ENCODE measurements at places on chromosomes 12 and 14. TPM values are rescaled to one million over a fixed set of nuclear protein-coding genes. Genes with fewer than 3 reads are reported as not detected.

ANAPC7 gene
- 45.0 TPM for total RNA-seq

PTPRB gene
- 19.1 TPM for total RNA-seq

PPP1R1A gene
- total RNA-seq, result not detected

REC8 gene
- total RNA-seq, result 0.12 TPM

SLC2A14 gene
- not detected for total RNA-seq

KRT77 gene
- total RNA-seq, result not detected

RITA1 gene
- total RNA-seq, result 11.8 TPM

B4GALNT1 gene
- total RNA-seq, result 1.3 TPM

HOXC10 gene
- total RNA-seq, result not detected

ANKRD33 gene
- total RNA-seq, result not detected

FOXM1 gene
- total RNA-seq, result 3.8 TPM

TUNAR gene
- total RNA-seq, result not detected

PSMA6 gene
- total RNA-seq, result 202 TPM

ORAI1 gene
- total RNA-seq, result 4.1 TPM

RNF31 gene
- total RNA-seq, result 24.9 TPM

DLST gene
- total RNA-seq, result 31.5 TPM

DHRS2 gene
- 0.08 TPM for total RNA-seq

SLCO1B1 gene
- total RNA-seq, result not detected

Data from smooth muscle cell of the coronary artery (primary cell).